Osteocyte (in vitro differentiated cells): ENCODE measurements at places on chromosomes 16 and 17. TPM values are rescaled to one million over a fixed set of nuclear protein-coding genes. Genes with fewer than 3 reads are reported as not detected.

The SPATA32 gene
- total RNA-seq: 0.18 TPM in 1 of 2 replicates, not detected in the other

The HBQ1 gene
- not detected in 2 replicates for total RNA-seq

The SPAG7 gene
- total RNA-seq: 90.8 and 92.9 TPM in 2 replicates

The KRTAP2-2 gene
- total RNA-seq: not detected in 2 replicates

The SKA2 gene
- 50.5 and 60.2 TPM in 2 replicates for total RNA-seq

The MYO15A gene
- total RNA-seq: 0.21 and 0.37 TPM in 2 replicates

The RNU2-1 gene
- 5,002 and 5,011 TPM in 2 replicates for total RNA-seq

The TP53TG3C gene
- total RNA-seq: not detected in 2 replicates

The LGALS9C gene
- total RNA-seq: not detected in 2 replicates

The ENGASE gene
- 36.3 and 38.4 TPM in 2 replicates for total RNA-seq

The GCGR gene
- not detected in 2 replicates for total RNA-seq

The TP53TG3B gene
- not detected in 2 replicates for total RNA-seq

The JPH3 gene
- total RNA-seq: 2.6 and 3.1 TPM in 2 replicates

The CES5A gene
- total RNA-seq: not detected in 2 replicates

The CES1 gene
- total RNA-seq: not detected in 2 replicates

The TBX6 gene
- total RNA-seq: 0.63 and 0.75 TPM in 2 replicates

The HOXB1 gene
- total RNA-seq: not detected in 2 replicates

The IL21R gene
- total RNA-seq: 0.34 and 0.40 TPM in 2 replicates

The KRT222 gene
- not detected in 2 replicates for total RNA-seq

The MYH1 gene
- total RNA-seq: not detected in 2 replicates

The DDX52 gene
- 46.4 and 47.4 TPM in 2 replicates for total RNA-seq

The RCVRN gene
- 0.34 TPM in 1 of 2 replicates, not detected in the other for total RNA-seq

The SLC47A1 gene
- total RNA-seq: 2.4 and 2.7 TPM in 2 replicates

The CTRL gene
- total RNA-seq: 0.39 and 0.91 TPM in 2 replicates

The TPSD1 gene
- not detected in 2 replicates for total RNA-seq

The LRRC37A gene
- 3.5 and 4.1 TPM in 2 replicates for total RNA-seq

The UNC45B gene
- total RNA-seq: not detected in 2 replicates

The TAF15 gene
- total RNA-seq: 157 and 170 TPM in 2 replicates

The NT5M gene
- total RNA-seq: 3.5 and 3.7 TPM in 2 replicates

The ETV4 gene
- total RNA-seq: 5.9 and 6.5 TPM in 2 replicates

The CPHXL gene
- total RNA-seq: not detected in 2 replicates

The ACSM2A gene
- total RNA-seq: not detected in 2 replicates

The C17orf67 gene
- 1.6 and 2.4 TPM in 2 replicates for total RNA-seq

The SBK1 gene
- total RNA-seq: 4.9 and 5.0 TPM in 2 replicates

The MT1E gene
- 37.5 and 43.6 TPM in 2 replicates for total RNA-seq

The PRR11 gene
- 11.1 TPM in 2 replicates for total RNA-seq

The LITAFD gene
- not detected in 2 replicates for total RNA-seq

The CHST5 gene
- 0.27 TPM in 1 of 2 replicates, not detected in the other for total RNA-seq

The DLX3 gene
- total RNA-seq: not detected in 2 replicates

The FA2H gene
- not detected in 2 replicates for total RNA-seq

The KCNH4 gene
- not detected in 2 replicates for total RNA-seq

The RARA gene
- 62.6 and 65.2 TPM in 2 replicates for total RNA-seq

The EPOP gene
- total RNA-seq: 1.0 TPM in 2 replicates

The FAM222B gene
- total RNA-seq: 19.4 and 21.2 TPM in 2 replicates

The TRAPPC1 gene
- total RNA-seq: 122 and 127 TPM in 2 replicates

The NHLRC4 gene
- 0.57 and 1.7 TPM in 2 replicates for total RNA-seq

The JMJD8 gene
- 57.6 and 62.1 TPM in 2 replicates for total RNA-seq

The NUDT21 gene
- total RNA-seq: 103 and 105 TPM in 2 replicates

The SLC6A2 gene
- total RNA-seq: not detected in 2 replicates

The NDRG4 gene
- 10.5 and 13.1 TPM in 2 replicates for total RNA-seq

The SP2 gene
- 19.9 and 20.7 TPM in 2 replicates for total RNA-seq

The SETD6 gene
- total RNA-seq: 17.3 and 19.9 TPM in 2 replicates

The MLKL gene
- 0.50 and 1.3 TPM in 2 replicates for total RNA-seq

The CCL4 gene
- total RNA-seq: not detected in 2 replicates

The CLDN7 gene
- 0.27 and 0.89 TPM in 2 replicates for total RNA-seq

The FBXO39 gene
- total RNA-seq: not detected in 2 replicates

The TMEM100 gene
- total RNA-seq: 3.3 and 3.4 TPM in 2 replicates

The TMEM238L gene
- not detected in 2 replicates for total RNA-seq

The SMTNL2 gene
- total RNA-seq: 1.7 and 2.8 TPM in 2 replicates
